NCI-H1930 (cell line): ENCODE measurements at places on chromosomes 2 and 18.

DNA sequence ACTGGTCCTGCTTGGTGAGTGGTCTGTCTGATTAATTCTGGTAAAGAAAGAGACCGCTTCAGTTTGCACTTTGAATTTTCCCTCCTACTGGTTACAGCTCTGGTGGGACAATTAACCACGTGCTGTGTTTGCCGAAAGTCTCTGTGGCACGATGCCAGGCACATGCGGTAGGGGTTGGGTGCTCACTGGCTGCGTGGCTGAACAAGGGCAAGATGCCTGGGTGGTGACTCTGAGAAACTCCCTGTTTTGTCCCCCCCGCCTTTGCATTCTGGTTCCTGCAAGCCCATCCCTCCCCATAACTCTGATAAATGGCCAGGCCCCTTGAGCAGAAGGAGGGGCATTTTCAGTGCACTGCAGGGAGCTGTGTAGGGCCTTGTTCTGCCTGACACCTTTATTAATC is 206.1 kb downstream of the TFCP2L1 start:
- DNase-seq, result no peak

DNA sequence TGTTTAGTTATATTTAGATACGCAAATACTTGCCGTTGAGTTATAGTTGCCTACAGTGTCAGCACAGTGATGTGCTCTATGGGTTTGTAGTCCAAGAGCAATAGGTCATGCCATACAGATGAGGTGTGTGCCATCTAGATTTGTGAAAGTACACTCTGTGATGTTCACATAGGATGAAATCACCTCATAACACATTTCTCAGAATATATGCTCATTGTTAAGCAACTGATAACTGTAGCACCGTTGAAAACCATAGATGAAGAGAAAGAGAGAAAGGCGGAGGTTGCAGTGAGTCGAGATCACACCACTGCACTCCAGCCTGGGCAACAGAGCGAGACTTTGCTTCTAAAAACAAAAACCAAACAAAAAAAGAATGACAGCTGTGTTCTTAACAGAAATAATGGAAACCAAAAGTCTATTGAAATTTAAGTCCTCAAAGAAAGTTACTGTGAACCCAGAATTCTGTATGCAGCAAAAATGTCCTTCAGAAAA is 9.5 kb downstream of the DGKD start:
- no peak for DNase-seq

- DNase-seq, result no peak
Observed at GRCh38 chr2:195903956-195904355, 164.7 kb downstream of the DNAH7 start.

- DNase-seq, result no peak
Observed at GRCh38 chr2:136215908-136216472, 98.0 kb upstream of the CXCR4 start.

GRCh38 chr2:9617749-9618148 is 13.0 kb downstream of the YWHAQ start:
- no peak for DNase-seq

DNA sequence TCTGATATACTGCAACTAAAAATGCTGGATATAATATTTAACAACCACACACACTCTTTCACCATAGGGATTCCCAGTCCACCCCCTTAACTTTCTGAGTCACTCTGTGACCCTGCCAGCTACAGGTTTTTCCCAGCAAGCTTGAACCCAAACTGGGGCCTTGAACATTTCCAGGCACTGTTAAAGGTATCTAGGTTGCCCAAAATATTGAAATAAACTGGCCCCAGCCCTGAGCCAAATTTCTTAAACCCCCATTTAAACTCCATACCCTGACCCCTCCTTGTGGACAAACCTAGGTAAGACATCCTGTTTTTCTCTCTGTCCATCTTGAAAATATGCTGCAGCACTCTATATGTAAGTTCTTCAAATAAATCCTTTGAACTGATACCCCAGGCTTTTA is 19.7 kb upstream of the DCTN1 start:
- DNase-seq, result no peak

- DNase-seq, result no peak
Observed at GRCh38 chr2:16031848-16032159, 91.5 kb downstream of the MYCN start.

DNA sequence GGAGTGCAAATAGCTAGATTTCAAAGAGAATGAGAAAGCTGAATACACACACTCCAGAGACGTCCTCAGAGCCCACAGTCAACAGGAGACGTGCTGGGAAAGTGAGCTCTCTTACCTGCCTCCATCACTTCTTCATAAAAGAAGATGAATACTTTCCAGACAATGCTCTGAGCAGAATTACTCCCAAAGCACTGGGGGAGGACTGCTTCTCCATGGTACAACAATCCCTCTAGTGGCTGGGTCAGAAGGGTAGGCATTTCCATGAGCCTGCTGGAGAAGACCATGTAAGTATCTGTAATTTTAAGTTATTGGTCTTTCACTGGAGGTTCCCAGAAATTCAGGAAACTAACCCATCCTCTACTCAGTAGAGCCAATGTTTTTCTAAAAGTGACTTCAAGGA is 190.3 kb downstream of the RBM43 start:
- no peak for DNase-seq

GRCh38 chr2:65264821-65265670 is 37.4 kb downstream of the ACTR2 start:
- no peak for DNase-seq

GRCh38 chr2:140067661-140068060 is 1287.5 kb upstream of the NXPH2 start:
- no peak for DNase-seq

- no peak for DNase-seq
Observed at GRCh38 chr2:39667104-39667885, 1.6 kb downstream of the TMEM178A start.

- no peak for DNase-seq
Observed at GRCh38 chr18:37465958-37466357, 99.6 kb downstream of the CELF4 start.

DNA sequence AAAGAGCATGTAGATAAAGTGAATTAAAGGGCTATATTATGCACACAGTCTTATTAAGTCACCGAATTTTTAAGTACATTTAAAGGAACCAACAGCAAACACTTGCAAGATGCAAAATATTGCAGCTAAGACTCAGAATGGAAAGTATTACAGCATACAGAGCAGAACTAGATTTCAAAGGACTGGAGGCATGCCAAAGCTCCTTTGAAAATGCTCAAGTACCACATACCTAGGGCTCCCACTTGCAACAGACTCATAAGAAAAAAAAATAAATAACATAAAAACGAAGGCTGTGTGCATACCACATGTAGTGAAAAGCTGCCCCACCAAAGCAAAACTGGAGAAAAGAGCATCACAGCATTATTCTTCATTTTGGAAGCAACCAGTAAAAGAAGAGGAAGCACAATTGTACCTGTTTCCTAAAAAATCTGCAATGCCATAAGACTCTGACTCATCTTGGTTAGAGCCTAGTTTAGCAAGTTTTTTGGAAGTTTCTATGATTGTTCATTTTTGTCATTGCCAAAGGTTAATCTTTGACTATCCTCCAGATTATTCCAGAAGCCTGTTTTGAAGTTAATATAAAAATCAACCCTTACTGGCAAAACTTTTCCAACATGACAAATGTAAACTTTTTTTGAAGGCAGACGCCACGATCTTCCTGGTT is 306.0 kb upstream of the COL3A1 start:
- no peak for DNase-seq

GRCh38 chr18:9638886-9639285 is 24.5 kb upstream of the PPP4R1 start:
- peak; percentile 38 for DNase-seq

DNA sequence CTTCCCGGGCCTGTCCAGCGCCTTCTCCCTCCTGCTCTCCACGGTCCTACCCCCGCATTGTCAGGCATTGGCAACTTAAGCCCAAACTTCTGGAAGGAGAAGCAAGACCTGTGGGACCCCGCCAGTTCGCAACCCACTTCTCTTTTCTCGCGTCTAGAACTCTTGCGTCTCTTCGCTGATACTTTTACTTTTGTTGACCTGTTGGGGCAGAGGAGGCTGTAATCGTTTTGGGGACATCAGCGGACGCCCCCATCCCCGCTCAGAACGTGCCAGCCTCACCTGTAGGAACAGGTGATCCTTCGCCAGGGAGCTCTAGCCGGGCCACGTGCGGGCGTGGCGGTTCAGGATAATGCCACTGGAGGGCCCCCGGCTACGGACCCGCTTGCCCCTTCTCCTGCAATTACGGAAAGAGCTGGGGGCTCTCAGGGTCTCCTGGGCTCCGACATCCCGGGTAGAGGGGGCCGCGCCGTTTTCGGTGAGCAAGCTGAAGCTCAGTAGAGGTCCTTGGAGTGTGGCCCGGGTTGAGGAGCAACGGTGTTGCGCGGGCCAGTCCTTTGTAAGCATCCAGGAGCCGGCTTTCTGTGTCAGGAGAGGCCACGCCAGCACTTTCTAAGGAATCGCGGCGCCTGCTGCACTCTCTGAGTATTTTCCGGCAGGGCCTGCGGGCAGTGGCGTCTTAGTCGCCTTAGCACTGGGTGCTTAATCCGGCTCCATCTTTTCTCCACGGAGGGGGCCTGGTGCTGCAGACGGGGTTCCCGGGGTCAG is 1.6 kb downstream of the MTCL1 start:
- DNase-seq, result no peak

DNA sequence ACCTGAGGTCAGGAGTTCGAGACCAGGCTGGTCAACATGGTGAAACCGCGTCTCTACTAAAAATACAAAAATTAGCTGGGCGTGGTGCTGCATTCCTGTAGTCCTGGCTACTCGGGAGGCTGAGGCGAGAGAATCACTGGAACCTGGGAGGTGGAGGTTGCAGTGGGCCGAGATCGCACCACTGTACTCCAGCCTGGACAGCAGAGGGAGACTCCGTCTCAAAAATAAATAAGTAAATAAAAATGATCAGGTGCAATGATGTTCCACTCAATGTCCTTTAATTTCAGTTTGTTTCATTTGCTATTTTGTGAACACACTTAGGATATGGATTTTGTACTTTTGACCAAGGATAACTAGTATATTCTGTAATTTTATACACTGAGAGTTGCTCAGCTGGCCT is 9.3 kb downstream of the HADHA start:
- no peak for DNase-seq

GRCh38 chr2:15313657-15314056 is 247.5 kb downstream of the NBAS start:
- DNase-seq, result no peak

- no peak for DNase-seq
Observed at GRCh38 chr18:22546905-22547570, 129.3 kb upstream of the CTAGE1 start.

GRCh38 chr2:149824136-149824535 is 236.6 kb upstream of the MMADHC start:
- no peak for DNase-seq

DNA sequence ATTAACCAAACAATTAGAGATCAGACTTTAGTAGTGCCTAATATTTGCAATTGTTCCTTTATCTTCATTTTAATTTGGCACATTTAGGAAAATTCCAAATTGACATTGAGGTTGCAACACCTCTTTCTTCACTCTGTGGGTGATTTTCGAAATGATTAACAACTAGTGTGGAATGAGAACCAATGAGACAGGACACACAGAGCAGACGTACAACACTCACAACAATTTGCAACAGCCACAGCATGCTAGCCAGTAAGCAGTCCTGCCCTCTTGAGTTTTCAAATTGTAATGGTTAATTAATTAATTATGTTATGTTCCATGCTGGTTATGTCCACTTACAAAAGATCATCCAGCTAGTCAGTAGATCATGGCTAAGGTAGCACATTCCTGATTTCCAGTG is 339.3 kb downstream of the LRP1B start:
- no peak for DNase-seq
